ENCODE measurements at places on chromosomes 6 and 20.

GRCh38 chr6:104692008-104692407 lies 167.7 kb downstream of the HACE1 start:
- no peak for DNase-seq

GRCh38 chr20:38692436-38693411 lies 31.6 kb upstream of the SLC32A1 start:
- no peak for DNase-seq

GRCh38 chr20:50320901-50321796 lies 130.5 kb downstream of the CEBPB start:
- no peak for DNase-seq

DNA sequence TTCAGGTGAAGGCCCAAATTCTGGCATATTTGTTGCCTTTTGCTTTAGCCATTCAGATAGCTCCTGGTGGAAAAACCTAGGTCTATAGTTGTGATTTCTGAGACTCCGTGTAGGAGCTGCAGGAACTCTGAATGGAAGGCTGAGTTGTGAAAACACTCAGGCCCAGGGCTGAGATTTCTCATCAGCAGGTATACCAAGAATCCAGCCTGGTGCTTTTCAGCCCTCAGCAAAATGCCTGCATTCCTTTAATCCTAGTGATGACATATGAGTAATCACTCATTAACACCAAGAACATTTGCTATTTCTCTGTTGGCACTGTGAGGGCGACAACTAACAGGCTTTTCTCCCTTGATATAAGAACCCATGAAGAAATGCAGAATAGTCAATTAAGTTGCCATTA lies 546.1 kb upstream of the MAN1A1 start:
- no peak for DNase-seq

GRCh38 chr6:142210606-142211005 lies 63.5 kb downstream of the VTA1 start:
- DNase-seq, result no peak

GRCh38 chr6:43812850-43813578 lies 43.0 kb downstream of the VEGFA start:
- DNase-seq, result no peak

DNA sequence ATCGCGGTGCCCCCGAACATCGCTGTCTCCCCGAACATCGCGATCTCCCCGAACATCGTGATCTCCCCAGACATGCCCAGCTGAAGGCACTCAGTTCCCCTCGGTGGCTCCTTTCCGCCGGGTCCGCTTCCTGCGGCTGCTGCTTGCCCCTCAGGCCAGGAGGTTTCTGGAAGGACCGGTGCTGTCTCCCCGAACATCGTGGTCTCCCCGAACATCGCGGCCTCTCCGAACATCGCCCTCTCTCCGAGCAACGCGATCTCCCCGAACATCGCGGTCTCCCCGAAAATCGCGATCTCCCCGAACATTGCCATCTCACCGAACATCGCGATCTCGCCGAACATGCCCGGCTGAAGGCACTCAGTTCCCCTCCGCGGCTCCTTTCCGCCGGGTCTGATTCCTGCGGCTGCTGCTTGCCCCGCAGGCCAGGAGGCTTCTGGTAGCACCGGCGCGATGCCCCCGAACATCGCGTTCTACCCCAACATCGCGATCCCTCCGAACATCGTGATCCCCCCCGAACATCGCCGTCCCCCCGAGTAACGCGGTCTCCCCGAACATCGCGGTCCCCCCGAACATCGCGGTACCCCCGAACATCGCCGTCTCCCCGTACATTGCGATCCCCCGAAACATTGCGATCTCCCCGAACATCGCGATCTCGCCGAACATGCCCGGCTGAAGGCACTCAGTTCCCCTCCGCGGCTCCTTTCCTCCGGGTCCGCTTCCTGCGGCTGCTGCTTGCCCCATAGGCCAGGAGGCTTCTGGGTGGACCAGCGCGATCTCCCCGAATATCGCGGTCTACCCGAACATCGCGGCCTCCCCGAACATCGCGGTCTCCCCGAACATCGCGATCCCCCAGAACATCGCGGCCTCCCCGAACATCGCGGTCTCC lies 808 bp downstream of the ULBP1 start:
- DNase-seq, result no peak

- DNase-seq, result no peak
Measured at GRCh38 chr6:46412662-46413061, 78.6 kb downstream of the RCAN2 start.

GRCh38 chr20:49966861-49967260 lies 15.9 kb upstream of the SNAI1 start:
- DNase-seq, result no peak

DNA sequence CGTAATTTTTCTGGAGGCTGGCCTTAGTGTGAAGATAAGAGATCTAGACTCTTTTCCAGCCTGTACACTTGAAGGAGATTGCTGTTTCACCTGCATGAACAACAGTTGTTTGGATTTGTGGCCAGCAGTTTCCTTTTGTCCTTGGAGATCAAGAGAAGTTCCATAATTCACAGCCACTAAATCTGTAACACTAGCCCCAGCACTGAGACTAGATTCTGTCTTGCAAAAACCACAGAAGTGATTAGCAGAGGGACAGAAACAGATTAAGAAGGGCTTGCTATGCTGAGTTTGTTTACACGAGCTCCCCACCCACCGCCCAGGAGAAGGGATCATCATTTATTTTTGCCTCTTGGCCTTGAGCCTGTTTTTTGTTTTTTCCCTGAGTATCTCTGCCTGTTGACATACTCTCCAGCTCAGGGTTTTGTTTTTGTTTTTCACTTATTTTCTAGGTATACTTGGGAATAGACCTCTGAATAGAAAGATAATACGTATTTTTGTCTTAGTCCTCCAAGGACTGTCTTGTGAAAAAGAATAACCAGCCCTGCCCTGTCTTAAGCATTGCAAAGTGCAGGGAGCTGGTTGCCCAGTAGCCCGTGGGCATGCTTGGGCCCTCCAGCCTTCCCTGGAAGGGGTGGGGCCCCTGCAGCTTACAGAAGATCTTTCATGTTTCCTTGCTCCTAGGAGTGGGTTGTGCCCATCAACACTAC lies 93.1 kb upstream of the SOX4 start:
- DNase-seq, result peak; percentile 94

DNA sequence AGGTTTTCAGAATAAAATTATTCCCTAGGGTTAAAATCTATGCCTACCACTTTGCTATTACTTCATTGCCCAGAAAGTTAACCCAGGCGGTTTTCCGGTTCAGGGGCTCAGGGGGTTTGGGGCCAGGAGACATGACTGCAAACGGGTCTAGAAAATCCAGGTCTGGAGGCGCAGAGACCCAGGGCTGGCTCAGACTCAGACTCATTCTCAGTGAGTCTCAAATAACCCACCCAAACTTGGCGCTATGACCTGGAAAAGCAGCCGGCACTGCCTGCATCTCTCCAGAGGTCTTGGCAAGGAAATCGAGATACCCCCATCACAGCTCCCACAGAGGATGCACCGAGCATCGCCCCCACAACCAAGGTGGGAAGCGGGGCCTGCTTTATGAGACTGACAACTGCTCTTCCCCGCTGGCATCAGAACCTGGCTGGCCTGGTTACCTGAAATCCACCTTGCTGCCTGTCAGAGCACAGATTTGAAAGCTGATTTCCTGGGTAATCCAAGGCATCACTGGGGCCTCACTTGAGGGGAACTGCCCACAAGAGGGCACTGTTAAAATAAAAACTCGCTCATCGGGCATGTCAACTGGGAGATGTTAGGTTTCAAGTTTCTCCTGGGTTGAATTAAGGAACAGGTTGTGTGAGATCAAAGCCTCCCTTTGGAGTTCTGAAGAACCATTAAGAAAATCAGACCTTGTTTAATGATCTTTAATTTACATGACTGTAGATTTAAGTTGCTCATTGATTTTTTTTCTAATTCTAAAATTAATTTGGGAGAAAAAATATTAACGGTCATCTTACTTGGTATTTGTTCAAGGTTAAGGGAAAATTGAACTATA lies 55.1 kb downstream of the KIF16B start:
- DNase-seq, result no peak

DNA sequence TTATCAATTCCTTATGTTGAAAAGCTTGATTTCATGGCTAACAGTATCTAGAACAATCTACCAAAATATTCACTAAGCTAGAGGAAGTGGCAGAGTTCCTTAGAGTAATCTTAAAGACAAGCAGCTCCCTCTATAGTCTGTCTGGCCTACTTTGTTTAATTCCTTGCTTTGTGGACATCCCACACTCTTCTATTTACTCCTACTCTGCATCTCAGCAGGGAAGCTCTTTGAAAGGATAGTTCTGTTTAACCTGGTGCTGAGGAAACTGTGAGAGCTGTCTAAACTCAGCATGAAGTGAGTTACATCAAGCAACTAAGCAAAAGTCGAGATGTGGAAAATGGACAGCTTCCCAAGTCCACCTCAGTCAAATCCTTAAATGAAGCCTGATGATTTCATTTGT lies 4.3 kb downstream of the REV3L start:
- DNase-seq, result peak; percentile 58
